HT1080 (cell line): ENCODE measurements at places on chromosomes 1 and 21. TPM values are rescaled to one million over a fixed set of nuclear protein-coding genes. Genes with fewer than 3 reads are reported as not detected.

The CYP4Z1 gene
- not detected in 2 replicates for total RNA-seq

DNA sequence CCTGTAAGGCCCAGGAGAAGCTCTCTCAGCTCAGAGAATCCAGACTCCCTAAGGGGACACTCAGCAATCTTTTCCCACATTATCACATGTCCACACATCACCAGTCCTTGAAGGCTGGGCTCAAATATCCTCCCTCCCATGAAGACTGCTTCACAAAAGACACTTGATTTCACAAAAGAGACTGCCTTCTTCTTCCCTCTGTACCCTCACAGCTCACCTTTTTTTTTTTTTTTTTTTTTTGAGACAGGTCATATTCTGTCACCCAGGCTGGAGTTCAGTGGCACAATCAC, 1.5 kb downstream of the CD58 start:
- no peak for DNase-seq

GRCh38 chr1:220924331-220924970, 45.2 kb downstream of the HLX start:
- DNase-seq: no peak

The UTS2 gene
- not detected in 2 replicates for total RNA-seq

DNA sequence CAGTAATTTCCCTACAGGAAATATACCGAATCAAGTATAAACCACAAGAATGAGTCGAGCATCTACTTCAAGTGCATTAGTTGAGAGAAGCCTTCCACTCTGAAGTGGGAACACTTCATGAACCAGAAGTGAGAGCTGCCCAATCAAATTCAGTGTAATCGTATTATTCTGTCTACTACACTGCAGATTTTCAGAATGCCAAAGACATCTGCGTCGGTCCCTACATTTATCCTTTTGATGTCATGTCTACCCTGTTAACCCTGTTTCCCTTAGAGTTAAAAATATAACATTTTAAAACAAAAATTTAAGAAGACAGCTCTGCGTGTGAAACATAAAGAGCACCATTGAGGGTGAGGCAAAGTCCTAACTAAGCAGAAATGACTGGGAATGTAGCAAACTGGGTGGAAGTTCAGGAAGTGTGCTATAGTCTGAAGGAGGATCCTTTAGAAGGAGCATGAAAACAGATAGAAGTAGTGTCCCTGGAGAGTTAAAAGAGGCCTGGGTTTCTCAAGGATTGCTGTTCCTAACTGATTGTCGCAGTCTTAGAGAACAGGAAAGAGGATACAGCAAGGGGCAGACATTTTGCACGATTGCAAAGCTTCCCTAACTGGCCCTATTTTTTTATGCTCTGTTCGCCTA, 291.2 kb downstream of the PTPRC start:
- no peak for DNase-seq

GRCh38 chr1:2801535-2802291, at the start of gene TTC34:
Gene TTC34, minus strand, starts transcription at chr1:2801693. Its CDS starts 866 bp downstream, at chr1:2800827.
- no peak for DNase-seq

DNA sequence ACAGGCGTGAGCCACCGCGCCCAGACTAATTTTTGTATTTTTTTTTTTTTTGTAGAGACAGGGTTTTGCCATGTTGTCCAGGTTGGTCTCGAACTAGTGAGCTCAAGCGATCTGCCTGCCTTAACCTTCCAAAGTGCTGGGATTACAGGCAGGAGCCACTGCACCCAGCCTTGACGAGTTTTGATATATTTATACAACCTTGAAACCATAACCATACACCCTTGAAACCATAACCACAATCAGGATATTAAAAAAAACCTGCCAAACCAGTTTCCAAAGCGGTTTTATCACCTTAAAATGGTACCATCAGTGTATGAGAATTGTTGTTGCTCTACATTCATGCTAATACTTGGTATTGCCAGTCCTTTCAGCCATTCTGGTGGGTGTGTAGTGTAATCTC, 3.7 kb upstream of the PHACTR4 start:
- DNase-seq: no peak

GRCh38 chr1:158527190-158527815, 26.9 kb downstream of the OR6Y1 start:
- DNase-seq: no peak

GRCh38 chr1:110138956-110139355, 11.3 kb upstream of the SLC6A17 start:
- DNase-seq: no peak

- no peak for DNase-seq
Measured at GRCh38 chr1:228838717-228839500, 103.6 kb downstream of the RHOU start.
